ENCODE measurements at places on chromosomes 2 and 18.

- DNase-seq = peak; percentile 48
Measured at GRCh38 chr2:221529943-221530652, 42.0 kb downstream of the EPHA4 start.

DNA sequence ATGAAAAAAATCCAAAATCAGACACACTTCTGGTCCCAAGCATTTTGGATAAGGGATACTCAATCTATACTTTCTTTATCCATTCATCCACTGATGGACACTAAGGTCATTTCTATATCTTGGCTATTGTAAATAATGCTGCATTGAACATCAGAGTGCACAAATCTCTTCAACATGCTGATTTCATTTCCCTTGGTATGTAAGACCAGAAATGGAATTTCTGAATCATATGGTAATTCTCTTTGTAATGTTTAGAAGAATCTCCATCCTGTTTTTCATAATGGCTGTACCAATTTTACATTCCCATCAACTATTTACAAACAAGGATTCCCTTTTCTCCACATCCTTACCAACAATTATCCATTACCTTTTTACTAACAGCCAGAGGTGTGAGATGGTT is 33.7 kb upstream of the MCM6 start:
- DNase-seq = no peak

- no peak for DNase-seq
Measured at GRCh38 chr2:37622450-37623100, 48.9 kb downstream of the CDC42EP3 start.

DNA sequence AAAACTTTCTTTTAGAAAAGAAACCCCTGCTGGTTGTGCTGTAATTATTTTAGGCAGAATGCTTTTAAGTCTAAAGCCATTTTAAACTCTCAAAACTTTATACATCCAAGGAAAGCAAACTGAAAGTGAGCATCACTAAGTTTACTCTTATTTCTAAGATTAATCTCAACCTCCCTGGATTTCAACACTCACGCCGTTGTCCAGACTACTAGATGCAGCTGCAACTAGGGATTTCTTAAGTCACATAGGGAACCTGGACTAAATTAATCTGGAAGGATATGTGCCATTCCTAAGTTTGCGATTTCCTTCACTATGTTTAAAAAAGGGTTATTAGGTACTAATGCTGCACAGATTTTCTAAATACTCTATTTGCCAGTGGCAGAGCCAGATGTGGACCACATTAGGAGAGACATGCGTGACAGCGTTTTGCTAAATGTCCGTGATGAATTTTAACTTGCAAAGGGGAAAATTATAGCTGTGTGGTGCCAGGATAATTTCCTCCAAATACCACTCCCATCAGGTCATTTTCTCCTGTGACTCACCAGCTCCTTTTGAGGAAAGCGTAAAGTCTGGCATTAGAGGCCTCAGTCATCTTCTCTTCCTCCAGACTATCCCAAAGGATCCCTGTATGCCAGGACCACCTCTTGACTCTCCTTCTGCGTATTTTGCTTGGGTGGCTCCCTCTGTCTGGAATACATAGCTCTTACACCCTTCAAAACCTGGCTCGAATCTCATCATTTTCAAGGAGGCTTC is 143.7 kb downstream of the ATL2 start:
- DNase-seq = no peak

DNA sequence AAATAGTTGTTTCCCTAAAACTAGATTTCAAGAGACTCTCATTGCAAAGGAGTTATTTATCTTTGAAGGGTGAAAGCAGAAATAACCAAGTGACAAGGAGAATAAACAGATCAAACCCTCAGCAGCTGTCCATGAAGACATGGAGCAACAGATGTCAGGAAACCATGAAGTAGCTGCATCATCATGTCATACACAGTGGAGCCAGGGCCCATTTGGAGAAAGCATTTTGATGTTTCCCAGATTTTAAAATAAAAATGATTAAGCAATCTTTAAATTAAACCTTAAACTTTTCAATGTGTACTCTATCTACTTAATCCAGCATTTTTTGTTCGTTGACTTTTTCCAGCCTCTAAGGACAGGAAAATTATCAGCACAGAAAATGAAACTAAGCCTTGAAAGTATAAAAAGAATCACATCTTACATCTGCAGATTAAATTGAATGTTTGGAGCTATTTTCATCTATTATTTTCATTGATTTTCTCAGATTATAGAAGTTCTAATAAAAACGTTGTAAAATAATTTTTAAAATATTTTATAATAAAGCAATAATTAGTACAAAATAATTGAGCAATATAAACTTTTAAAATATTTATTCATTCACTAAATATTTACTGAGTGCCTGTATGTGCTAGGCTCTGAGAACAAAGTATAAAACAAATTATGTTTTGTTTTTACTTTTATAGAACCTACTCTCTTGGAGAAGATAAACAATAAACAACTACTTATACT is 860.1 kb downstream of the BCL11A start:
- no peak for DNase-seq

- DNase-seq = no peak
Measured at GRCh38 chr2:1716441-1716840, 27.9 kb downstream of the PXDN start.

DNA sequence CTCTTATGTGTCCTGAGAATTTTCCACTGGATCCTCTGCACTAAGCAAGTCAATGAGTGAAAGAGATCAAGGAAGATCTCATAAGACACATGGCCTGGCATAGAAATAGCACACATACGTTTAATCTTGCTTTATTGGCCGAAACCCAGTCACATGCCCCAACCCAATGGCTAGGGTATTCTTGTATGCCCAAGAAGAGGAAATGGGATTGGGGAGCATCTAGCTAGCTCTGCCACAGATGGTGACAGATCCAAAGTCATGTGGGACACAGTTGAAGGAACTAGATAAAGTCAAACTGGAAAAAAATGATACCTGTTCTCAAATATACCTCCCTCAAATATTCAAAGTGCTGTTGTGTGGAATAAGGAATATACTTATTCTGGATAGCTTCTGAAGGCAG is 74.7 kb downstream of the CD28 start:
- DNase-seq = no peak

DNA sequence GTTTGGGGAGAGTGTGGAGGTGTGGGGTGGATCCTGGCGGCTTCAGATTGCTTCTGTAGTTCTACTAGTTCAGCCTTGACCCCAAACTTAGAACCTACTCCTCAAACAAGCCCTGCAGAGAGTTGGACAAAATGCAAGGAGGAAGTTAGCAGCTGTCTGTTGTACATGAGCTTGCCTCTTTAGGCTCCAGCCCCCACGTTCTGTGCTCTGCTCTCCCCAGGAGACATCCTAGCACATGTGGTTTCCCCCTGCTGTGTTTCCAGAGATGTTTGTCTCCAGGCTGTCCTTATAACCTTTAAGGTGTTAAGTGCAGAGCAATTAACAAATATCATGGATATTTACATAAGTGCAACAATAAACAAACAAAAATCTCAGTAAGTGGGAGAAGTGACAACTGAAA is 111.1 kb downstream of the ACOXL start:
- no peak for DNase-seq

DNA sequence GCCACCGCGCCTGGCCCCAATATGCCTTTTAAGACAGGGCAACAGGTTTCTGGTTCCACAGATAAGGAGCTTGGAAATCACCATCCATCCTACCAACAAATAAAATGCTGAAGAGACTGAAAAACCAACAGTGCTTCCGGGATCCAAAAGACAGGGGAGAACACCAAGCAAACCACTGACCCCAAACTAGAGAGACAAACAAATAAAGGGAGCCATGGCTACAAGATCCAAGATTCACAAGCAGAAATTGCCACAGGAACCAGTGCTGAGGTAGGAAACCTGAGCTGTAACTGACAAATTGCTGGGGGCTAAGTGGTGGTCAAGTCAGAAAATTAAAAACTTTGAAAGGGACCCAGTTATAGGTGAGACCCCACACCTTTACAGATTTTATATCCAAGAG is 76.5 kb downstream of the ROCK2 start:
- DNase-seq = no peak

DNA sequence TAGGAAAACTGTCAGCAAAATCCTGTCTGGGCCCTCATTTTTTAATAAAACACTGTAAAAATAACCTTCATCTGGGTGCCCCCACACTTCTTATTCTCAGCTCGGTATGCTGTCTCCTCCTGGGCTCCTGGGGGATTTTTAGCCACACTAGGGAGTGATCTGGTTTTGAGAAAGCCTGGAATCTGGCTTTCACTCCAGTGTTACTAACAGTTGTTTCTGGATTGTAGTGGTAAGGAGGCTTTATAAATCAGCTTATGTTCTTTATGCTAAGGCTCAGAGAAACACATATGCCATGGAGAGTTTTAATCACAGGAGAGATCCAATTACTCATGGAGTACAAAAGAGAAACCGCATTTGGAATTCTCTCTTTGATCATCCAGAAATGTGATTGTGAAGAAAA is 744.3 kb upstream of the SOX11 start:
- DNase-seq = no peak

DNA sequence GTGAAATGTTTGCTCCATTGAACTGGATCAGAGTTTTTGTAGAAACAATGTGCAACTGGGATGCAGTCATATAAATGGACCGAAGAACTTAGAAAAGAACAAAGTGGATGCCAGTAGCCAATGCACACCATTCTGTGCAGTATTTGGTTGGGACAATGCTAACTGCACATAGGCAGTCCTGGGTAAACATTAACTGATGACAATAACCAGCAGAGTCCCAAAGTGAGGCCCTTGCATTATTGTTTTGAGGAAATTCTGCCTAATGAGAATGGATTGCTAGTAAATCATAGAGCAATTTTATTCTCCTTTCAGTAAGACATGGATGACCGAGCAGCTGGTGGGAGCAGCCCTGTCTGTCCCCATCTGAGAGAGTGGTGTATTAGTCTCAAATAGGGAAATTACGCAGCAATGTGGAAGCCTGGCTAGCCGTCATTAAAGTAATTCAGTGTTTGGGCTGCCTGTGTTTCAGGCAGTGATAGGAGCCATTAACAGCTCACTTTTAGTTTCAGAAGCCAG is 94.9 kb downstream of the KCTD1 start:
- peak; percentile 88 for DNase-seq

DNA sequence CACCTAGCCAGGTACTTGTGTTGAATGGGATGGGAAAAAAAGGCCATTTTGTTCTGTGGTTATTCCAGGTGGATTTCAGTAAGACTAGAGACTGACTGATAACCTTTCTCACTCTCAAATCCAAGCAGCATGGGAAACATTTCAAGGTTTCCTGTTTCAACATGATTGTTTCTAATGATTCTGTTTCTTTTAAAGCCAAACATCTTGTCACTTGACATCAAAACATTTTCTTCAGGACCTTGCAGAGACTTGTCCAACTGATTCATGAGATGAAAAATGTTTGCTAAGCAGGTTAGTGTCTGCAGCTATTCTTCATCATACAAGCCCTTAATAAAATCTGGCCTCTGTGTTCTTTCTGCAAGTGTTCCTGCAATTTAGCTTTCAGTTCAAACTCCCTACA is 456.5 kb upstream of the CWC22 start:
- DNase-seq = no peak

GRCh38 chr2:188726626-188727247 is 247.4 kb upstream of the COL3A1 start:
- no peak for DNase-seq

DNA sequence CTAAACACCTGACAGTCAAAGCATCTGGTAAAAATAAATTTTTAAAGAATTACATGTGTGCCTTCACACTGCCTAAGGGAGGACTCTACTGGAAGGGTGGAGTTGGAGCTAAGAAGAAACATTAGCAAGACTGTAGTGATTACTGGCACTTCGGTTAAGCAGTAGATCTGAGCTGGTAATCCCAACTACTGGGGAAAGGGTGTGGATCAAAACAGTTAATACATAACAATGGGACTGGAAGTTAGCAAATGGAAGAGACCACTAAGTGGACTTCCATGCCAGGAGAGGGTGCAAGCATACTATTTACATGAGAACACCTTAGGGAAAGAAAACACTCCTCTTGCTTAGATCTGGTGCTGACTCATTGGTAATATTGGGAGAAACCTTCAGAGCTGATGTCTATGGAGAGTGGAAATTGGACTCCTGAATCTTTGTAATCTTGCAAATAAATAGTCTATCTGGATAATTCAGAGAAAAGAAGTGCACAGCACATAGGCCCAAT is 519.6 kb upstream of the LINC00305 start:
- DNase-seq = no peak

GRCh38 chr2:219323434-219323833 is 9.1 kb downstream of the RESP18 start:
- DNase-seq = no peak

DNA sequence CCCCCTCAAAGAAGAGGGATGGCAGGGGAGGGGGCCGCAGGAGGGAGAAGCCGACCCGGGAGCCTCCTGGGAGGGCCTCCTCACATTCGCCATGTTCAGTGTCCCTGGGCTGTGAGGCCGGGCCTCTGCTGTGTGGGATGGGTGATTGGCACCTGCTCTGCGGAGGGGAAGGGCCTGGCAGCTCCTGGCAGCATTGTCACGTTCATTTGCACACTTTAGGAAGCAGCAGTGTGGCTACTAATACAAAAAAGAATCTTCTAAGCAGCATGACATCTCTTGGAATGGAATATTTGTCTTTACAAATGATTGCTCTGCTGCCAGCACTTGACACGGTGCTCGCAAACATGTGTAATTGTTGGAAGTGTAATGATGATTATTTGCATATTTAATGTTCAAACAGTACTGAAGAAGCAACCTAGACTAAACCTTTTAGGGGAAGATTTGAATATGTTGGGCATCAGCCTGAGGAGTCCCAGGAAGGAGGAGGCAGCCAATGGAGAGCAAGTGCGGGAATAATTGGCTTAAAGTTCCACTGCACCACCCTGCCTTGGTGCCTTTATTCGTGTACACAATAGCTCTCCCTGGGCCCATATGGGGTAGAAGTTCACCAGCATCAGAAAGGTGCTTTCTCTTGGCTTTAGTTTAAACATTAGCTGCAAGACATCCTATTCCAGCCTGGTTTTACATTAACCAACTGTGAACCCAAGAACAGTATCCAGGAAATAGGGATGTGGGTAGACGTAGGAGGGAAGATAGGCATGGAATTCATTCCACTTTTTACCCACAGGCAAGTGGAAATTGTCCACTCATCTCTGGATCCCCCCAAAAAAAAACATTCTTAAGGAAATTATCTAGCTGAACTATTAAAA is 404.9 kb downstream of the TMEM182 start:
- DNase-seq = peak; percentile 62

GRCh38 chr18:70293166-70293565 is 4.3 kb downstream of the SOCS6 start:
- peak; percentile 24 for DNase-seq

DNA sequence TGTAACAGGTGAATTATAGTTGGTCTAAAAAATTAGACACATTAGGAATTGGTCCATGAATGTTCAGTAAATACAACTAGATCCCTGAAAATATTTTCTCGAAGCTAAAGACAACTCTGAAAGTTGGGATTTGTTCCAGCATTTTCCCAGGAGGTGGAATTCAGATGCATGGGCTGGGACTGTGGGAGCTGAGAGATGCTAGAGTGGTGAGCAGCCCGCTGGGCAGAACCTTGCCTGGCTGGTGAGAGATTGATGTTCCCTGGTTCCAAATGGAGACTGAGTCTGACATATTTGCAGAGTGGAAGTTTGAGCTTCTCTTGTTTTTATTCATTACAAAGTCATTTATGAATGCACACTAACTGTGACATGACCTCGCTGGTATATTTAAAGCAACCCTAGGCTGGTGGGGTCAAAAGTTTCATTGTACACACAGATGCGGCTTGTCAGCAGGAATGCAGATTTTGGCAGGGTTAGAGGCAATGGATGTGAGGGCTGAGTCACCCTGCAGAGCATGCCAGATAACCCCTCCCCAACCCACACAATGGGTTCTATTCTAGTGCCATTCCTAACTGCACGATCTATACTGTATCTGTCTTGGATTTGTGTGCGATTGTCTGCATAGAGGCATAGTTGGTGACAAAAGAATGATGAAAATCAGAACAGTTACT is 23.5 kb upstream of the TMEM178A start:
- peak; percentile 61 for DNase-seq

GRCh38 chr2:27032495-27033252 is at the start of gene TMEM214:
Gene TMEM214 (plus strand): TSS chr2:27032965. CDS start chr2:27033016, 51 bp downstream.
- DNase-seq = peak; percentile 75

All from RCC 7860 (cell line).